Stimulated activated CD8-positive, alpha-beta memory T cell treated with anti-CD3 and anti-CD28 coated beads, Interleukin-15, amount 100 ng/mL, for 1 hour (primary cell): ENCODE measurements at places on chromosomes 12 and 14.

DNA sequence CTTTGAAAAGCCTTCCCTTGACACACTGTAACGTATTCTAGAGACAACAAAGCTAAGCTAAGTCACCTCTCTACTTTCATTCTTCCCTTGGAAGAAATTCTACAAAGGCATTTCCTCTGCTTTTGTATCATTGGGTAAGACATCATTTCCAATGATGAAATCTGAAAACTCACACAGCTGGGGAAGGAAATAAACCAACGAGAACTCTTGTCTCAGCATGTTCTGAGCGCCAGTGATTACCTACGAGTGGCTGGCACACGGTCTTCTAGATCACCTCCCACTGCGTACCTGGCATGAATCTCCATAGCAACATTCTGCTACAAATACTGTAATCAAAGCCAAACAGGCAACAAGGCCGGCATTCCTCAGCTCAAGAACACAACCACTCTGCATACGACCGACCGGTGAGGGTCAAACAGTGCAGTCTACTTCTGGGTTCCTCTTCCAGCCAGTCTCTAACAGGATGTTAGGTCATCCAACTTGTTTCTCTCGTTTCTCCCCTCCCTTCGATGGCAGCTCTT is 7.6 kb downstream of the VPS37B start:
- DNase-seq: no peak

DNA sequence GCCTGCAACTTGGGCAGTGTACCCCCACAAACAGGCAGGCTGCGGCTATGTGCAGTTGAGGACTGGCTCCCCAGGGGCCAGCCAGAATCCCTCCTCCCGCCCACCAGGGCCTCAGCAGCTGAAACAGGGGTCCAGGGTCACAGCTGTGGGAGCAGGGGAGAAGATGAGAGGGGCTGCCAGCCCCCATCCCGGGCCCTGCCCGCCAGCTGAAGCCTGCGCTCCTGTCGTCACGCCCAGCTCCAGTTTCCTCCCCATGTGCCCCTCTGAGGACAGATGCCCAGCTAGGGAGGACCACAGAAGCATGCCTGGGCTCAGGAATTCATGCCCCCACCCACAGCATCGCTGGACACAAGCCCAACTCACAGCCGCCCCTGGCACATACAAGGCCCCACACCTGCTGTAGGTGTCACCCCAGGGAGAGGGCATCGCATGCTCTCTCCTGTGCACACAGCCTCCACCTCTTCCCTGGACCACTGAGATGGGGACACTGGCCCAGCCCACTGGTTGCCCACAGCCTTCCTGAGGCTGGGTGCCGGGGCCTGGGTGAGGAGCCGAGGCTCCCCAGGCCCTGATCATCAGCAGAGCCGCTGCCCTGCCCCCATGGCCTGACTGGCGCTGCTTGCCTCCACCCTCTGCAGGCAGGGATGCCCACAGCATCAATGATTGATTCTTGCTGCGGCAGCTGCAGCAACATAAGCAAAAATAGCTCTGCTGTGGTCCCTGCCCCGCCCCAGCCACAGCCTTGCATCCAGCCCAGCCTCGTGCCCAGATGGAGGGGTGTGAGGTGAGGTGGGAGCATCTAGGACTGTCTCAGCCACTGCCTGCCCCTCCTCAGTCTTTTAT is 3.7 kb upstream of the CLBA1 start:
- no peak for DNase-seq

- DNase-seq: peak; percentile 91
Measured at GRCh38 chr12:121776190-121777098, 17.0 kb downstream of the RHOF start.

DNA sequence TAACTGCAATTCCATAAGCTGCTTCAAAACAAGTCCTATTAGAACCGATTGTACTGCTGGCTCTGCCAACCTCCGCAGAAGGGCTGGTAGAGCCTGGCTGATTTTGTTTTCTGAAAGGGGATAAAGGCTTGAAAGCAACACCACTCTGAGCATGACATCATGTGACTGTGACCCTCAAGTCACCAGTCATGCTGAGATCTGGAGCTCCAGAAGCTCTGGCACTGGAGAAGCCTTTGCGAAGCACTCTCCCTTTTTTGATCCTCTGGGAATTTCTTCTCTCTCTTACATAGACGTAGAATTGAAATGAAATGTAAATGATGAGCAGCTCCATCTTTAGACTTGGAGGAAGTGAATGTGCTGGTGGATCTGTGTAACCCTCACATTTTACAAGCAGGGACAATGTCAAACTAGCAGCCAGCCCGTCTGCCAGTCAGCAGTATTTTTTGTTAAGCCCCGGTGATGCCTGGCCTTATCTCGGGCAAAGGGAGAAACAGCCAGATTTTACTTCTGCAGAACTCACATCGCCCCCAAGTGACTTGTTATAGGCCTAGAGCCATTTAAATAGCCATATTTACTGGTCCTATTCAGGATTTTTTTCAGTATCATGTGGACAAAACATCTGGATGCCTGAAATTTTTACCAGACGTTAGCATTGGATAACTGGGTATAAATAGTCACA is 112.1 kb upstream of the NPAS3 start:
- no peak for DNase-seq

GRCh38 chr14:39087493-39087892 is 15.5 kb downstream of the SEC23A start:
- DNase-seq: no peak

DNA sequence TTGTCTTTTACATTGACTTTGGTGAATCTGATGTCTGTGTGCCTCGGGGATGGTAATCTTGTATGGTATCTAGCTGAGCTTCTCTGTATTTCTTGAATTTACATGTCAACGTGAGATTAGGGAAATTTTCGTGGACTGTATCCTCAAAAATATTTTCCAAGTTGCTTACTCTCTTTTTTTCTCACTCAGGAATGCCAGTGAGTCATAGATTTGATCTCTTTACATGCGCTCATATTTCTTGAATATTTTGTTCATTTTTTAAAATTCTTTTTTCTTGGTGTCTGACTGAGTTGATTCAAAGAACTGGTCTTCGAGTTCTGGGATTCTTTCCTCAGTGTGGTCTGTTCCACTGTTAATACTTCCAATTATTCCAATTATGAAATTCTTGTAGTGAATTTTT is 207.7 kb downstream of the RAD51B start:
- DNase-seq: no peak

- DNase-seq: no peak
Measured at GRCh38 chr14:94011795-94012194, 14.3 kb upstream of the OTUB2 start.

DNA sequence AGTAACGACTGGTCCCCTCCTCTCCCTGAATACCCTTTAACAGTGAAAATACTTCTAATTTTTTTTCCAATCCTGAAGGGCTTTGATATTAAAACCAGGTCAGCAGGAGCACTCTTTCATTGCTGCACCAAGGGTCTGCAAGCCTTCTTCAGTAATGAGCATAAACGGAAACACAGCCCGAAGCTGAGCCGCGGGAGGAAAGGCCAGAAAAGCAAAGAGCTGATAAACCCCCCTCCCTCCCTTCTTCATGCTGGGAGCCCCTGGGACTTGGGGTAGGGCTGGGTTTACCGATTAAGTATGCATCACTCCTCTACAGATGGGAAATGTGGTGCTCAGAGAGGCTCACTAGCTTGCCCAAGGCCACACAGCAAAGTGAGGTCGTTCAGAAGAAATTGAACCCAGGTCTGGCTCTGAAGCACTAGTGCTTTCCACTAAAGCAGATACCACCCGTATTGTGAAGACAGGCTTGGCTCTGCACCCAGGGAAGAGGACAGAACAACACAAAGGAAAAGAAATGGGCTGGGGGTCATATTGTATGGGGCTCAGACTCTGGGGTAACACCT is 128.8 kb downstream of the GLT1D1 start:
- DNase-seq: no peak
